ENCODE measurements at places on chromosomes 12 and 14.
A peak's percentile ranks its signal among the peaks of the same experiment; 100 is the strongest.

DNA sequence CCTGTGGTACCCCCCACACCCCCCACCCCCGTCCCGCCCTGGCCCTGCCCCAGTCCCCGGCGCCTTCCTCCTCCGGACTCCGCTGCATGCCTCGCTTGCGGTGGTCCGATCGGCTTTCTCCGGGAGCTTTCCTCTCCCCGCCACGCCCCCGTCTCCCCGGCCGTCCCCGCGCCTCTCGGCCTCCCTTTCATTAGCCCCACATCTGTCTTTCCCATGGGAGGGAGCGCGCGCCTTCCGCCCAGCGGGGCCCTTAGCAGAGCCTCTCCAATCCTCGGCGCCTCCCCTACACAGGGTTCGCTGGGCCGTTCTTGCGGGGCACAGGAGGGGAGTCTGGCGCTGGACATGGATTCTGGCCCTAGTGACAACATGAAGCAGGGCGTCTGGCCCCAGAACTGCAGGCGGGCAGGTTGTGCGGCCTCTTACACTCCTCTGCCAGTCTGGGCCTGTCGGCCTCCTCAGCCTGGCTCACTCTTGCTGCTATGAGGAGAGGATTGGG, 1.5 kb upstream of the EFS start:
- peak; percentile 14 for DNase-seq

GRCh38 chr14:73269729-73270531, 32.6 kb downstream of the PAPLN start:
- no peak for DNase-seq

GRCh38 chr12:93707836-93708235, 30.7 kb downstream of the CRADD start:
- no peak for DNase-seq

DNA sequence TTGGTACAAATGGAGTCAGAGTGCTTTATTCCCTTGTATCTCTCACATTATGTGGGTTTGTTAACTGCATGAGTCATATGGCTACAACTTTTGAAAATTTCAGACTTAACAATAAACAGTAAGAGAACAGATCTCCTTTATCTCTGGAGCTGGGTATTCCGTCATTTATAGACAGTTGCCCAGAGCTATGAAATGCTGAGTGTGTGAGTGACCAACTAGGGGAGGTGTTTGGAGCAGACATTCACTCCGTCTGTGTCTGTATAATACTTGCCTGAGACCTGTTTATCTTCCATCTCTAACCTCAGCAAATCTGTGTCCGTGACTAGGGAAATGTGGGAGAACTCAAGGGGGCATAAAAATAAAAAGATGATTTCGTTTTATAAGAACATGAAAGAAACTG, 279.9 kb upstream of the FAR2 start:
- DNase-seq, result no peak
